ENCODE measurements at places on chromosomes 13 and 19.

GRCh38 chr13:79481685-79482052 lies 714 bp downstream of the NDFIP2 start:
- H3K4me1 ChIP-seq = peaks cover 24% of the 10 kb centered on the region
- H3K4me3 ChIP-seq = peak overlapping the region; percentile 77
- DNase-seq = peak; percentile 26
- peak overlapping the region; percentile 68 for H3K27ac ChIP-seq

DNA sequence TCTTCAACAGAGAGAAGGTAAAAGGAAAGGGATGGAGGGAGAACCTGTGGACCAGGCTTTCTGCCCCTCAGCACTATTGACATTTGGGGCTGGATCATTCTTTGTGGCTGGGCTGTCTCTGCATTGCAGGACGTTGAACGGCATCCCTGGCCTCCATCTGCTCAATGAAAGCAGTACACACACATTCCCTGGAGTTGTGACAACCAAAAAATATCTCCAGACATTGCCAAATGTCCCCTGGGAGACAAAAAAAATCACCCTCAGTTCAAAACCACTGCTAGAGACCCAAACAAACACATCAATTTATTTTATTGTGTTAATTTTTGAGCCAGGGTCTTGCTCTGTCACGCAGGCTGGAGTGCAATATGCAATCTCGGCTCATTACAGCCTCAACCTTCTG lies 43.3 kb downstream of the INSR start:
- no peaks in the 10 kb centered on the region for H3K4me1 ChIP-seq
- no peak for DNase-seq
- no peaks in the 10 kb centered on the region for H3K36me3 ChIP-seq
- H3K27ac ChIP-seq = no peak overlapping the region
- H3K4me3 ChIP-seq = no peak overlapping the region

DNA sequence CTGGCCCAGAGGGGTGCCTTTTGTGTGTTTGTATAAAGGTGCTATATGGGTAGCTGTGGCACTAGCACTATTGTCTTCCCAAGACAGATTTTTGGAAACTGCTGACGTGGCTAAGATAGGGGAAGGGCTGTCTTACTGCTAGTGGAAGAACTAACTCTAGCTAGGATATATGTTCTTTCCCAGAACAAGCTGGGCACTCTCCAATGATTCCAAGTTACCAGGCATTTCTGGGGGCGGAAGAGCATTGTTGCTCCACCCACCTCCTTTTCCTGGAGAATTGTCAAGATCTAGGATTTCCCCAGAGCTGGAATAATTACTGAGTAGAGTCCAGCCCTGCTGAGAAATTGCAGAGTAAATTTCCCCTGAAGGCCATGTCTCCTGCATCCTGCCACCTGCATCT lies 408.3 kb downstream of the KLF5 start:
- no peaks in the 10 kb centered on the region for H3K36me3 ChIP-seq
- no peak overlapping the region for H3K27ac ChIP-seq
- no peaks in the 10 kb centered on the region for H3K4me1 ChIP-seq
- no peaks in the 10 kb centered on the region for H3K27me3 ChIP-seq
- no peak for DNase-seq

GRCh38 chr19:17402982-17403855 lies 2.2 kb downstream of the BST2 start:
- peaks cover 17% of the 10 kb centered on the region for H3K4me1 ChIP-seq
- H3K27me3 ChIP-seq = no peaks in the 10 kb centered on the region
- no peaks in the 10 kb centered on the region for H3K36me3 ChIP-seq
- no peak overlapping the region for H3K4me3 ChIP-seq
- no peak for DNase-seq

GRCh38 chr13:39036212-39036611 lies 1.7 kb downstream of the PROSER1 start:
- H3K27ac ChIP-seq = peak overlapping the region; percentile 2
- no peaks in the 10 kb centered on the region for H3K27me3 ChIP-seq
- no peak for DNase-seq
- peaks cover 35% of the 10 kb centered on the region for H3K4me1 ChIP-seq

GRCh38 chr19:7787141-7787540 lies 24.1 kb downstream of the CLEC4M start:
- no peak overlapping the region for H3K4me3 ChIP-seq
- H3K4me1 ChIP-seq = peaks cover 8% of the 10 kb centered on the region
- no peaks in the 10 kb centered on the region for H3K36me3 ChIP-seq

DNA sequence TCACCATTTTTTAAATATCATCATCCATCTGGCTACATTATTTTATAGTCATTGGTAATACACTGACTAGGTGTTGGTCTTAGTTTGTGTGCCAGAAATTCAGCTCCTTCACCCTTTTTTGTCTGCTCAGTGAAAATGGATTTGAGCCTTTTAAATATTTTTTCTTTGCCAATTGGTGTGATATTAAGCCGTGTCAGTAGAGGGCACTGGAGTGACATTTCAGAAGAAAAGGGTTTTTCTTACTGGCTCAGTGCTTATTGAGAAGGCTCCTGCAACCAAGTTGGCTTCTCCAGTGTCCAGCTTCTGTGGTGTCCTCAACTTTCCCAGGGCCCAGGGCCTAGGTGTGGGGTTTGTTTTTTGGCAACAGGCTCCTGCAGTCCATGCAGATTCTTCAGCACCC lies 546.6 kb downstream of the DACH1 start:
- DNase-seq = no peak
- H3K4me3 ChIP-seq = no peak overlapping the region
- H3K36me3 ChIP-seq = no peaks in the 10 kb centered on the region
- H3K4me1 ChIP-seq = no peaks in the 10 kb centered on the region
- H3K27me3 ChIP-seq = no peaks in the 10 kb centered on the region

GRCh38 chr19:42657556-42657955 lies 62.8 kb upstream of the CEACAM8 start:
- DNase-seq = no peak
- no peak overlapping the region for H3K27ac ChIP-seq
- H3K4me1 ChIP-seq = no peaks in the 10 kb centered on the region
- no peaks in the 10 kb centered on the region for H3K27me3 ChIP-seq
- H3K36me3 ChIP-seq = no peaks in the 10 kb centered on the region

GRCh38 chr13:50549221-50549942 lies 294.1 kb downstream of the DLEU7 start:
- no peak overlapping the region for H3K27ac ChIP-seq
- H3K4me1 ChIP-seq = no peaks in the 10 kb centered on the region
- no peak for DNase-seq
- no peaks in the 10 kb centered on the region for H3K27me3 ChIP-seq
- no peak overlapping the region for H3K4me3 ChIP-seq

DNA sequence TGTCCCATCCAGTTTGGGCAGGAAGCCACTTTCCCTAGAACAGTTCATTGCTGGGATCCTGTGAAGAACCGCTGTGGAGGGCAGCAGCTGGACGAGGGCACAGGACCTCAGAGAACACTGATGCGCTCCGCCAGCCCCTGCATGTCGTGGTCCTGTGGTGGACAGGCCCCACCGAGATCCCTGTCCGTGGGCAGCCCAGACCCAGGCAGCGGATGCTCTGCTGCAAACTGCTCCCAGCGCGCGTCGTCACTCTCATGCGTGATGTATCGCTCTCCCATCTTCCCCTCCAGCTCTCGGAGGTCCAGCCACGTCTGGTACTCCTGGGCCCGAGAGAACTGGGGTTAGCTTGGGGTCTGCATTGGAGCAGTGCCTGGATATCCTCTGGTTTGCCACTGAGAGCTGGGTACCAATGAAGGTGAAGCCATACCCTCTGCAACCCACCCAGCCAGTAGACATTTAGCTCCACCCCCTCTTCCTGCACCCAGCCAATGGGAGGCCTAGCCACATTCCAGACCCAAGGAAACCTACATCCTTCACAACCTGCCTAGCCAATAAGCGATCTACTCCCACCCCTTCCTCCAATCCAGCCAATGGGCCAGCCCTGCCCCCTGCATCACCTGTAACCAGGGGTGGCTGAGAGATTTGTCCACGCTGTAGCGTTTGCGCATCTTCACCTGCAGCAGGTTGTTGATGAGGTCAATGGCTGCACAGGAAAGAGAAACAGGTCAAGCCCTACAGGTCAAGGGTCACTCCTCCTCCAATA lies 13.6 kb upstream of the DACT3 start:
- H3K36me3 ChIP-seq = peaks cover 43% of the 10 kb centered on the region
- DNase-seq = no peak
- H3K4me3 ChIP-seq = no peak overlapping the region
- no peaks in the 10 kb centered on the region for H3K27me3 ChIP-seq
